ENCODE measurements at places on chromosomes 13 and 19.

- DNase-seq: no peak
Measured at GRCh38 chr19:53057904-53058580, 13.5 kb downstream of the ERVV-2 start.

- no peak for DNase-seq
Measured at GRCh38 chr19:53906211-53907192, 2.6 kb upstream of the CACNG7 start.

GRCh38 chr19:39935364-39935661, 879 bp upstream of the FCGBP start:
- no peak for DNase-seq

DNA sequence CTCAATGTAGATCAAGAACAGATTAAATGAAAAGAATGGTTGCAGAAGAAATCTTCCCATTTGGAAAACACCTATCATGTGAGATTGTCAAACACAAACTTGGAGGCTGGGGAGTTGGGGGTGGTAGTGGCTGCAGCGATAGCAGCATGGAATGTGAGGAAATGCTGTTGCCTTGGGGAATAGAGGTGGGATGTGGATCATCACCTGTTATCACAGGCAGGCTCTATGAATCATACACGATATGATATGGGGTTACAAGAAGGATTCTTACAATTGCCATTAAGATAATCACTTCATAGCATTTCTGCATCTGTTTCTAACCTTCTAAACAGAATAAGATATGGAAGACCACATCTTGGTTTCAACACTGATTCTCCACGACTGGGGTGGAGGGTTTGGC, 88.7 kb downstream of the RNASEH2B start:
- DNase-seq: no peak

DNA sequence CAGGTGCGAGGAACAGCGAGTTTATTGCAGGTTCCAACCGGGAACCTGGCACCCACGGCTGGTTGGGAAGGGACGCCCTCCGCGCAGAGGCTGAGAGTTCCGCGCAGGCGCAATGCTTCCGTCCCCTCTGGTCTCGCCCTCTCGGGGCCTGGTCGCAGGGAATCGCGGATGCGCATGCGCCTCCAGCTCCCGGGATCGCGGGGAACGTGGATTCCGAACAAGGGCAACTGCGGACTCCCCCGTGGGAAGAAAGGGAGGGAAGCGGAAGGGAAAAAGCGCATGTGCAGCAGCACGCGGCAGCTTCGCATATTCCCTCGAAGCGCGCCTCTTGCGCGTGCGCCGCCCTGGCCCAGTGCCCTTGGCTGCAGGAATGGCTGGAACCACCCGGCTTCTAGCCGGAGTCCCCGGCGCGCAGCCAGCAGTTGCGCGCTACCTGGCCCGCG, 1.1 kb downstream of the TSSK6 start:
- no peak for DNase-seq

GRCh38 chr19:30666301-30666803, 294.2 kb downstream of the ZNF536 start:
- no peak for DNase-seq

DNA sequence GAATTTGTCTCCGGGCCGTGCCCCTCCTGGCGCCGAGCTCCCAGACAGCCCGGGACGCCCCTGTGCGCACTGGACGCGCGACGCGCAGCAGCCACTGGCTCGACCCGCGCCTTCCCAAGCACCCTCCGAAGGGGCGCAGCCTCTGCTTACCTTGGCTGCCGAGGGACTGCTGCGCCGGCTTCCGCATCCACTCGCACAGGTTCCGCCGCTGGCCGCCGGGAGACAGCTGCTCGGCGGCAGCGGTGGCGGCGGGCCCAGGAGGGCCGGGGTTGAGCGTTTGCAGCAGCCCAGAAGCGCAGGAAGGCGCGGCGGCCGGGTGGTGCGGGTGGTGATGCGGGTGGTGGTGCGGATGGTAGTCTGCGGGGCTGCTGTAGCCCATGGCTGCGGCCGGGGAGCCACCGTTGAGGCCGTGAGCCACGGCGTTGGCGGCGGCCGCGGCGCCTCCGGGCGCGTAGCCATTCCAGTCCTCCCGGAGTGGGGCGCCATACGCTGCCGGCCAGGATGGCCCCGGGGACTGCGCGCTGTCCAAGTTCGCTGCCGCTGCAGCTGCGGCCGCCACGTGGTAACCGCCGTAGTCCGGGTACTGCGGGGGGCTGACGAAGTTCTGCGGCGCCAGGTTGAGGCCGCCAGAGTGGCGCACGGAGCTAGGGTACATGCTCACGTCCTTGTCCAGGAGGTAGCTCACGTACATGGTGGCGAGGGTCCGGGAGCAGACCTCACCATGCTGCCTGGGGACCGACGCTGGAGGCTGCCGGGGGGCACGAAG, 616 bp downstream of the CDX2 start:
- DNase-seq: no peak

DNA sequence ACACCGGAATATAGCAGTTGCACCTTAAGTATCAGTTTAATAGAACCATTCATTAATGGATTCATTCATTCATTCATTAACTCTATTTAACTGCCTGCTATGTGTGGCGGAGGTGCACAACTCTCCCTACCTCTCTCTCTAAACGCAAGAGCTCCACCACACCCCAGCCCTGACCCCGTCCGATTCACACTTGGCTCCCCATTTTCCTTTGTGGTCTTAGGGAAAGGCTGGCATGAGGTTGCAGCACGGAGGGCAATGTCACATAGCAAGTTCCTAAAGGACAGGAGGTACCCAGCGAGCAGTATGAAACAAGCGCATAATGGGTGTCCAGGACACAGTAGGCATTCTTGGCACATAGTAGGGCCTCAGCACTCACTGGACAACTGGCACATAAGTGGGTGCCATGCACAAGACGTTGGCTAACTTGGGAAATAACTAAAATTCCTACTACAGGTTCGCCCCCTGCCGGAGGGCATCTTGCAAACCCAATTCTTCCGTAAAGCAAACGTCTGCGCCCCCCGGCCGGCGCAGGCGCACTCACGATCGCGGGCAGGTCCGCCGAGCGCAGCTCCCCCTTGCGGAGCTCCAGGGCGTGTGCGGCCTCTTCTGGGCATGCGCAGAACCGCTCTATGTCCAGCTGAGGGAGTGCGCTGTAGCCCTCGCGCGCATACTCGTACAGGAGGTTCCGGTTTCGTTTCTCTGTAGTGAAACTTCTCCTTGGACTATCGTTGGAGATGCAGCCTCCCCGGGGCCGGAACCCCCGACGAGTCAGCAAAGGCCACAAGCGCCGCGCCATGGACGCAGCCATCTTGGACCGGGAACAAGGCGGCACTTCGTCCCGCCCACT, at the start of gene SARS2:
Gene SARS2, minus strand, starts transcription at position 835 of the 847 bp plus-strand sequence. Its CDS starts 27 bp downstream, at position 808.
- peak; percentile 96 for DNase-seq

- DNase-seq: no peak
Measured at GRCh38 chr19:4059453-4059871, 7.2 kb downstream of the ZBTB7A start.

GRCh38 chr19:15200553-15201364, at the start of gene NOTCH3:
NOTCH3 (minus strand) TSS chr19:15200995; CDS start chr19:15200905, 90 bp downstream.
- DNase-seq: no peak

DNA sequence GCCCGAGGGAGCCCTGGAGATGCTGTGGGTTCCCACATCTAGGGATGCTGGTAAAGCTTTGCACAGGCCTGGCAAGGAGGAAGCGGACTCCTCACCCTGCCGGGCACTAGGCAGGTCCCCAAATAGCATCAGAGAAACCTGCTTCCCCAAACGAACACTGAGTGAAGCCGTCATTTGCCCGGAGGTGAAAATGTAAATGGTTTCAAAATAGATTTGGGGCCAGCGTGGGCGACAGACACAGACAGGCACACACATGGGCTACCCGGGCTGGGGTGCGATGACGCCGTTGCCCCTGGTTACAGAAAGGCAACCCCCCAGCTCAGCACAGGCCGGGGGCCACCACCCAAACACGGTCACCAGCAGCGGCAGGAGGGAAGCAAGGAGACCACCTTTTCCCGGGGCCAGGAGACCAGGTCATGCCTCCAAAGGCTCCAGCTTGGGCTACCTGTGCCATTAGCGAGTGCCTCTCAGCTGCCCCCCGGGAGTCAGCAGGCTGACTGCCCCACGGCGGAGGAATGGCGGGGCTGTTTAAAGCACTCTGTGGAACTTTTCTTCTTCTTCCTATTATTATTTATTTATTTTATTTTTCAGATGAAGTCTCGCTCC, 47.5 kb upstream of the NDUFS7 start:
- DNase-seq: no peak

GRCh38 chr13:91169321-91170050, 178.0 kb upstream of the MIR17HG start:
- DNase-seq: no peak

GRCh38 chr13:99646866-99647595, 145.8 kb downstream of the TM9SF2 start:
- DNase-seq: no peak

DNA sequence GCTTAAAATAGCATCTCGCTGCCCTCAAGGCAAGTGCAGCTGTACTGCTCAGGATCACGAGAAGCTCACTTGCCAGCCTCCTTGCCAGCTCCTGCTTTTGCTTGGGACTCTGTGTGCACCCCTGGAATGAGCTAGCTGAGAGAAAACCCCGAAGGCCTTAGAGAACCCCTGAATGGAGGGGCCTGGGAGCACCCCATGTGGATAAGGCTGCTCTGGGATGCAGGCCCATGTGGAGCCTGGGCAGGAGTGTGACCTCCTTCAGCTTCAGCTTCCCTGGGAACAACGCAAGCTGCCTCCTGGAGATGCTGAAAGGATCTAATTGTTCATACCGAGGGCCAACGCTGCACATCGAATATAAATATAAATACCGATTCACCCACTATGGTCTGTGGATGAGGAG, 109.2 kb downstream of the HSPH1 start:
- no peak for DNase-seq

DNA sequence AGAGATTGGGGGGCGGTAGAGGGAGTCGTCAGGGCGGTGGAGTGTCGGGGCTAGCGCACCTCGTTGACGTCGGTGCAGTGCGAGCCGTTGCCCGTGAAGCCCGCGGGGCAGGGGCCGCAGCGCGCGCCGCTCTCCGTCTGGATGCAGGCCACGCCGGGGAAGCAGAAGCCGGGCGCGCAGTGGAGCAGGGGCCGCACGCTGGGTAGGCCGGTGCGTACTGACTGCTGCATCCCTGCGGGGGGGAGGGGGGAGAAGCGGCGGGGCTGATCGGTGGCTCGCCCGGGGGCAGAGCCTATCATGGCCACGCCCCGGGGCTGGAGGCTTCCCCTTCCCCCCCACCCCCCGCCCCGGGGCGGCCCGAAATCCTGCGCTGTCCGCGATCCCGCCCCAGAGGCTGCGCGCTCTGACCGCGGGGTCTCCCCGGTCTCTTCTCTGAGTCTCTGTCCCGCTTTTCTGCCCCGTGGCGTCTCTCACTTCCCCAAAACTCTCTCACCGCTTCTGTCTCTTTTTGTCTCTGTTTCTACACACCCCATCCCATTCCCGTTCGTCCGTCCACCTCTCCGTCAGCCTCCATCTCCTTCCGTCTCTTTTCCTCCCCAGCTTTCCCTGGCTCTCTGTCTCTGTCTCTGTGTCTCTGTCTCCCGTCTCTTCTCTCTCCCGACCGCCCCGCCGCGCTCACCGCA, 1.1 kb downstream of the COMP start:
- no peak for DNase-seq

DNA sequence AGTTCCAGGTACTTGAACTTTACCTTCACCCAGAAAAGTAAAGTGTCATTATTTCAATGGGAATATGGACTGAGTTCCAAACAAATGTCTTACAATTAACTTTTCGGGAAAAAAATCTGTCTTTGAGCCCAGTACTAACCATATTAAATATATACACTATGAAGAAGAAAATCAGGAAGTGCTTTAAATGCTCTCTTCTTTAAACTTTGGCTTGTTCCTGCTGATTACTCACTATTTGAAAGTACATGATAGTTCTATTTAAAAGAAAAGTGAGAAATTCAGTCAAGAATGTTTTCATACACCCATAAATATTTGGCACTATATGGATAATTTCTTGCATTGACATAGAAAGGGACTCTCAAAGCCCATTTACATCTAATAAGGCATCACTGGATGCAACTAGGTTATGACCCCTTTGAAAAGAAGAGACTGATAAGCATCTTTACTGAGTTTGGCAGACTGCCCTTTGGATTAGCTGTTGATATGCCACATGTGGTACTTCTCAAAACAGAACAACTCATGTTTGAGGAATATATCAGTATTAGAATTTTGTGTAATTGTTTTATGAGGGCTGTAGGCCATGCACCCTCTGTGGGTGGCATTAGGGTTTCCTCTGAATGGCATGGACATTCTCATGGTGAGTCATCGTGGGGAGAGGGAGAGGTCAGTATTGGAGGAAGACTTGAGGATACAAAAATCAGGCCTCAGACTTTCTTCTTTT, 25.0 kb upstream of the VWA8 start:
- DNase-seq: no peak

GRCh38 chr13:59111751-59112171, 1052.0 kb downstream of the DIAPH3 start:
- no peak for DNase-seq

- DNase-seq: no peak
Measured at GRCh38 chr13:85163063-85163462, 636.2 kb downstream of the SLITRK6 start.

GRCh38 chr19:4654437-4655361, 15.4 kb downstream of the TNFAIP8L1 start:
- DNase-seq: no peak

GRCh38 chr13:33109271-33109697, 93.1 kb downstream of the KL start:
- DNase-seq: no peak

- no peak for DNase-seq
Measured at GRCh38 chr13:79011179-79011578, 352.2 kb upstream of the OBI1 start.

DNA sequence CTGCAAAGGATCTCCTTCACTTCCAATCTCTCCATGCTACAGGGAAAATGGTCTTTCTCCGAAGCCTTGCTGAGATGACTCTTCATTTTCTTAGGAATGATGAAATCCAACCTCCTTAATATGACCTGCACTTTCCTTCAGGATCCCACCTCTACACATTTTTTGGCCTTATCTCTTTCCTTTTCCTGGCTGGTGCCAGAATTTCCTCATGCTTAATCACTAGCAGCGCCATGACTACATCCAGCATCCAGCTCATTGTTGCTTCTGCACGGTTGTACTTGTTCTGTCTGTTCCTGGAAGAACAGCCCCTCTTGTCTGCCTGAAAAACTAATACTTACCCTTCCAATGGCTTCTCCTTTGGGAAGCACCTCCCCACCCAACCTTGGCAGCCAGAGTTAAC, 68.4 kb downstream of the TEX26 start:
- DNase-seq: no peak

GRCh38 chr13:35964863-35965180, 166.4 kb downstream of the DCLK1 start:
- no peak for DNase-seq
